ENCODE measurements at places on chromosomes 12 and 14.

- no peak for DNase-seq
Measured at GRCh38 chr12:71504476-71504875, 64.9 kb downstream of the LGR5 start.

GRCh38 chr12:4272424-4273272 lies 914 bp upstream of the CCND2 start:
- peak; percentile 94 for DNase-seq

- no peak for DNase-seq
Measured at GRCh38 chr12:13067322-13067721, 23.1 kb downstream of the FAM234B start.

DNA sequence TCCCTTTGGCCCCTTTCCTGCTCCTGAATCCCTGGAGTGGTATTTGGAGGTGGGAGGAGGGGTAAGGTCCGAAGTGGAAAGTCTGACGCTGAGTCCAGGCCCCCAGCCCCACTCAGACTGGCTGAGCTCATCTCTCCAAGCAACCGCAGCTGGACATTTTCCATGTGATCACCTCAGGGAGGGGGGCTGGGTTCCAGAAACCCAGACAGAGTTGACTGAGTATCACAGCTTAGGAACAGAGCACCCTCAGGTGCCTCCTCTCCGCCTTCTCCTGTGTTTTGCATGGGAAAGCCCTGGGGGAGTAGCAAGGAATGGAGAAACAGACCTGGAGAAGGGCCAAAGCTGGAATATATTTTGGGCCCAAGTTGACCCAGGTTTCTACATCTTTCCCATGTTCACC lies 8.0 kb upstream of the ITGA5 start:
- DNase-seq, result no peak

DNA sequence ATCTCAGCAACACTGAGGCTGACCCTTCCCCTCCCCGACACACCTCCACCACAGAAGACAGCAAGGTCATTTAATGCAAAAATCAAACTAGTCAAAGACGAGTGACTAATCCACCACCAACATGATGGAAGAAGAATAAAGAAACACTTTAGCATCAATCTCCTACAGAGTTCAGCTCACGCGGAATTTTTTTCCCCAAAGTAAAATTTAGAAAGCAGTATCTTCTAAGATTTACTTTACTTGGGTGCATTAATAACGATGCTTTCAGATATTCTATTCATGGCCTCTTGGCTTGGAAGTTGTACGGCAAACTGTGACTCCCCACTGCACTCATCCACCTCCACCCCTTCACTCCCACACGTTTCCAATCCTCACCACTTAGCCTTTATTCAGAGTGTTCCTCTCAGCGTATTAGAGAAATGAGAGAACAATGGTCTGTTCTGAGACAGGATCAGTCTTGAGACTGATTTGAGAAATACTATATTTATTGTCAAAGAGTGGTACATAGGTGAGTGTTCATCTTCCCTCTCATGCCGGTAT lies 1.9 kb downstream of the EGLN3 start:
- no peak for DNase-seq

DNA sequence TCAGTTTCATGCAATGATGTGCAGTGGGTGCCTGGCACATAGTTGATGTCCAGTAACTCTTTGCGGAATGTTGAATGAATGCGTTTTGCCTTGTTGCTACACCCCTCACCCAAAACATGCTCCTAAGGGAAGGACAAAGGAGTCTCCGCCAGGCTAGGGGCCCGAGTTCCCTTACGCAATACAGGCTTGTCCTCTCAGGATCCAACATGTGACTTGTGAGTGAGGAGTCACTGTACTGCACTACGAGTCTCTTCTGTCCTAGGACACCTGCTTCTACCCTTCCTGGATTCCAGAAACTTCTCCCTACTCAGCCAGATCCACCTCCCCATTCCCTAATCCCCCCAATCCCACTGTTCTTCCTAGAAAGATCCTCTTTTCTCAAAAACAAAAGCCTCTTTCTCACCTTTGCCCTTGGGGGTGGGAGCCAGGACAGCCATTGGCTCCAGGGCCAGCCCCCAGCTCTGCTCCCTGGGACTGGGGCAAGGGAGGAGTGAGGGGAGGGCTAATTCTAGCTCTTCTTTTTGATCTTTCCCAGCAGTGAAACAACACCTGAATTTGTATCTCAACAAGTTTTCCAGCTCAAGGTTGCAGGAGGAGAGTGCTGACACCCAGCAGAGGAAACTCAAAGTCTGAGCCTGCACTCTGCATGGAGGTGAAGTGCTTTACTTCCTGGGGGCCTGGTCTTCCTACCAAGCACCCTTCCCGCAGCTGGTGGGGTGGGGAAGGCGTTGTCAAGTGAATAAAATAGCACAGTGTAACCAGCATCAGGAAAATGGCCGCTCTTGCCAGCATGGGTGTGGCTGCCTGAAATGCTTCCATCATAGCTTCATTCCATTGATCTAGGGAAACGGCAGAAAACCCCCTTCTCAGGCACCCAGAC lies 3.4 kb upstream of the OTUB2 start:
- no peak for DNase-seq

DNA sequence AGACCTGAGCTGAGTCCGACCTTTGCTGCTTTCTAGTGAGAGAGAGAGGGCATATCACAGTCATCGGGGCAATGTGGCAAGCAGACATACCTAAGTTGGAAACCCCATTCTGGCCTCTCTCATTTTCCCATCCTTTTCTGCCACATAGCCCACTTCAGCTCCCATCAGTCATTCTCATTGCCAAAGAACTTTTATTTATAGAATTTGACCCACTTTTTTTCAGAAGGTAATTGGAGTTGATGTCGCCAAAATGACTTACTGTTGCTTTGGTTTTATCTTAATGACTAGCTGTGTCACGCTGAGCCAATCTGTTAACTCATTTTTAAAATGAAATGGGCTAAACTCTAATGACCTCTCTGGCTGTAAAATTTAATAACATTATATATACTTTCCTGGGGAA lies 63.9 kb upstream of the RMST start:
- no peak for DNase-seq

DNA sequence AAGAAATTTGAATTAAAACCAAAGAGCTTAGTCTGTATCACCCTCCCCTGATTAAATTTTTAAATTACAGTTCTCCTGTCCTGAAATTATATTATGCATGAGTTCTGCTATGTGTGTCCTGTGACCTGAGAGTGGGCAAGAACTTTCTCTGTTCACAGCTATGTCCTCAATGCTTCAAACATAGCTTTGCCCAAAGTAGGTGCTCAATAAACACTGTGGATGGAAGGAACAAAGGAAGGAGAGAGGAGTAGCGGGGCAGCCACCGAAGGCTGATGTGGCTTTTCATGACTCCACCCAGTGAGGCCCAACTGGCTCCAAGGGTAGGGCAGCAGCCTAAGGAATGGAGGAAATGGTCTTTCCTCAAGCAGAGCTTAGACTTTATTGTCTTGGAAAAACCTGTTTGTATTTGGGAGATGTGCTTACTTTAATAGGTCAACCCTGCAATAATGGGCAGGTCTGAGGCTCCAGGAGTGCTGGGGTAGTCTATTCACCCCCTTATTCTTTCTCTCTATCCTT lies 7.6 kb upstream of the MARK3 start:
- no peak for DNase-seq

All from stimulated activated effector memory CD8-positive, alpha-beta T cell treated with anti-CD3 and anti-CD28 coated beads, Interleukin-12 subunit alpha, Interleukin-12 subunit beta, amount 100 ng/mL, for 72 hours (primary cell).